NCI-H1930 (cell line): ENCODE measurements at places on chromosomes 4 and X.

DNA sequence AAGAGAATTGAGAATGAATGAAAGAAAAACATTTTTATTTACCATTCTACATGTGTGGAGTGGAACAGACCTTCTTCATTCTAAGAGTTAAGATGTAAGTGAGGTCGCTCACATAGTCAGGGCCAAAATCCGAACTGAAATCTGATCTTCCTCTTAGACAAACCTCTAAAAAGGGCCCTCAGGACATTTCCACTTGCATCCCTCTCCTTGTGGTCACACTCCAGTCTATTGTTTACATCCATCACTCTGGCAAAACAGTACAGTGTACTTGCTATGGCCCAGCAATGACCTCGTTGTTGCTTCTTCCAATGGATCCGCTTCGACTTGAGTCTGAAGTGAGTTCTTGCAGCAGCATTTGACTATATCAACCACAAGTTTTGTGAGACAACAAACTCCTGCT, 54.2 kb downstream of the MOSPD2 start:
- DNase-seq = no peak

DNA sequence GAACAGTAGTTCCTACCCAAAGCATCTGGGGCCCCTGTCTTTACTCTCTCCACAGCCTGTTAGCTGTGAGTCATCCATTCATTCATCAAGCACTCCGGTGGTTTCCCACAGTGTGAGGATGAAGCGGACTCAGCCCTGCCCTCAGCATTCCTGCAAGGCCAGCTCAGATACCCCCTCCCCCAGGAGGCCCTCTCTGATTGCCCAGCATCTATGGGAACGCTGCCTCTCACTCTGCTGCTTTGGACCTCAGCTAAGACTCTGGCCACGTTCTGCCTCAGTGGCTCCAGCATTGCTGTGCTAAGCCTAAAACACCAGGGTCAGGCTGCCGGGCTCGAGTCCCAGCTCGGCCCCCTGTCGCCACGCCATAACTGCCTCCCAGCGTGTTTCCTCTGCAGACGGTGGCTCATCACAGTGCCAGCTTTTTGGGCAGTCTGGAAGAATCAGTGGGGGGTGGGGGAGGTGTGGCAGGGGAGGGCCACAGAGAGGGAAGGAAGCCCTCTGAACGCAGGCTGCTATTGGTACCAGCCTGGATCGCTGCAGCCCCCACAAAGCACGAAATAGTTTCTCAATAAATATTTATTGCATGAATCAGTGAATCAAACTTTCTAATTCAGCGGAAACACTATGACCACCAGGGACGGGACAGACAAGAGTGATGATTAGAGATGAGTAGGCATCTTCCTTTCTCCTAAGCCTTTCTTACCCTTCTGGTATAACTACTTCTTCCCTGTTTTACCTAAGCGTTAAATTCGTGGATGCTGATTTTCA, 74.4 kb downstream of the SORCS2 start:
- DNase-seq = no peak

GRCh38 chrX:151981129-151981528, 6.7 kb upstream of the GABRE start:
- DNase-seq = no peak

DNA sequence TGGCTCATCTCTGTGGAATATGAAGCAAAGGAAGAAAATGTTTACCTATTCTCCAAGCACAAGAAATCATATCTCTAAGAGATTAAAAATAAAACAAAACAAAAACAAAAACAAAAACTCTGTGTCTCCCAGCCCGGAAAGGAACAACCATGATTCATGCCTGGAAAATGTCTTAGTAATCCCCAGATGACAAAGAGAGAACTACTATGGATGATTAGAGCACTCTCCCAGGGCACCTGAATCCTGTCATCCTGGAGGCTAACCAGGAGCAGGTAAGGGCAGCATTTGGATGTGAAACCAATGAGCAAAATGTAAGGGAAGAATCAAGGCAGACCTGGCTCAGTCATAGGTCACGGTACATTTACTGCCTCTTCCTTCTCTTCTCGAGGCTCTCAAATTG, 1.7 kb upstream of the AKAP4 start:
- DNase-seq = no peak

DNA sequence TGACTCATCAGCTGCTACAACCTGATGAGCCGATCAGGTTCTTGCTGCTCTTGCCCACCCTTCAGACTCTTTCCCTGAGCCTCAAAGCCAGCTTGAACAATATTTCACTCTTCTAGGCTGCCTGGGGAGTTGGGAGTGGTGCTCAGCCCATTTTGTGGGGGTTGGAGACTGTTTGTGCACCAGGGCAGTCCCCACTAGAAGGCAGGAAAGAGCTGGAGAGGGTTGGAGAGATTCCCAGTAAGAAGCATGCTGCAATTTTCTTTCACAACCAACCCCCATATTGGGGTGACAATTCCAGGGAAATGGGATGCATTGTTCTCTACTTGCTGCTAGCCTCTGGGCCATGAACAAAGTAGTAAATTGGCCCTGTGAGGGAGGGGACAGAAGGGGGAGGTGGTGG, 44.1 kb downstream of the SLC16A2 start:
- DNase-seq = no peak

GRCh38 chrX:150936556-150936955, 38.1 kb upstream of the CD99L2 start:
- no peak for DNase-seq

- DNase-seq = no peak
Measured at GRCh38 chr4:179601671-179602070, 2159.4 kb upstream of the AGA start.

DNA sequence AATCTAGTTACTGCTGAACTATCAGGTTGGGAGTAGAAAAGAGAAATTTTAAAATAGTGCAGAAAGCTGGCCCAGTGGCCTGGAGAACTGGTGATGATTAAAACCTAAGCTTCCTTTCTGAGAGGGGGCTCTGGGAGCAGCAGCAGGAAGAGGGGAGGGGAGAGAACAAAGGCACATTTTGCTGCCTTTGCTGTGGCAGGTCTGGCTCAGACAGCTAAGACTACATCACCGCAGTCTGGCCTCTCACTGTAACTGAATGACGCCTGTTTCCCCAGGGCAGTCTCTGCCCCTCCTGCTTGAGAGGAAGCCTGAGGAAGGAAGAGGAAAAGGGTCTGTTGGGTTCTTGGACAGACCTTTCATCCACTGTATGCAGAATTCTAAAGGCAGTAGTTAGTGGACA, 148.5 kb downstream of the FRAS1 start:
- no peak for DNase-seq
